Stimulated activated CD8-positive, alpha-beta memory T cell treated with anti-CD3 and anti-CD28 coated beads, Interleukin-12 subunit alpha, Interleukin-12 subunit beta, amount 100 ng/mL, for 1 hour (primary cell): ENCODE measurements at places on chromosomes 2 and 18.

- DNase-seq, result no peak
Observed at GRCh38 chr2:174761837-174762236, 2.4 kb downstream of the CHRNA1 start.

GRCh38 chr2:233152541-233152940, 92.4 kb downstream of the INPP5D start:
- DNase-seq, result no peak

DNA sequence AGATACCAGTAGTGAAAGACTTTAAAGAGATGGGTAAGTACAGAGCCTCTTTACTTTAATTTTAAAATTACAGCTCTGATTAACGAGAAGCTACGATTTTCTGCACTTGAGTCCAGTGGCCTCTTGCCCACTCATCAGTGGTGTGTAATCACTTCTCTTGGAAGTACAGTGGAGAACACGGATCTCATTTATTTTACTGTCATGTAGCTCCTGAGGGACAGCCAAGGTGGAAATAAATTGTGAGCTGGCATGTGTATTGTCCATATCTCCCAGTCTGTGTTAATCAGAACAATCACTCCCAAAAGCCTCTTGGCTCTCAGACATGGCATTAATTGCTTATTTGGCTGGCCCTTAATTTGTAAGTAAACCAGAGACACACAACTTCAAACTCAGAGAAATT, 69.4 kb downstream of the LOXHD1 start:
- DNase-seq, result no peak

DNA sequence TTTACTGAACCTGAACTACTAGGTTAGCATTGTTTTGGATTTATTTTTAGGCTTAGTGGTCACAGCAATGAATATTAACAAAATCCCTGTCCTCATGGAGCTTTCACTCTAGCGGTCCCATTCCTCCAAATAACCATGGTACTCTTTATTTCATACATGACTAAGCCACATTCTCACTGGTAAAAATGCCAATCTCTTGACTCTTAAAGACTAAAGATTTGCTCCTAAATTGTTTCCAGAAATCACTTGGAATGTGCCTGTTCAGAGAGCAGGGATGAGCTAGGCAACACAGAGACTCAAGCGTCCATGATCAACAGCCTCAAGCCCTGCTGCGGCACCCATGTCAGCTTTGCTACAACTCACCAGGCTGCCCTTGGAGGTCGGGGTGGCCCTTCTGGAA, 13.5 kb downstream of the LMAN1 start:
- no peak for DNase-seq

- no peak for DNase-seq
Observed at GRCh38 chr2:237720957-237721356, 77.6 kb upstream of the RBM44 start.

DNA sequence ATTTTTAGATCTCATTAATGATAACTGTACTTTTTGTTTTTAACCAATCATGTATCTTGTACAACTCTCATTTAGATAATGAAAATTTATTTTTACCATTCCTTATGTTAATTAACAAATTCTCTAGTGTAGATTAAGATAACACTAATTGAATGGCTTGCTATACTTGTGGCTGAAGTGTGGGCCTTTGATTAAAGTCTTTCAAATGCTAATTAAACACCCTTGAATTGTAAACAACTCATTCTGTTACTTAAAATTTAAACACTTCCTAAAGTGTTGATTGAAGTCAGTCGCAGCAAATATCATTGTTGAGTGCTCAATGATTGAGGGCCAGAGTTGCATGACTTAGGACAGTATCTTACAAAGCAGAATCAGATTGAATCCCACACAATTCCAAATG, 109.8 kb upstream of the GULP1 start:
- no peak for DNase-seq

DNA sequence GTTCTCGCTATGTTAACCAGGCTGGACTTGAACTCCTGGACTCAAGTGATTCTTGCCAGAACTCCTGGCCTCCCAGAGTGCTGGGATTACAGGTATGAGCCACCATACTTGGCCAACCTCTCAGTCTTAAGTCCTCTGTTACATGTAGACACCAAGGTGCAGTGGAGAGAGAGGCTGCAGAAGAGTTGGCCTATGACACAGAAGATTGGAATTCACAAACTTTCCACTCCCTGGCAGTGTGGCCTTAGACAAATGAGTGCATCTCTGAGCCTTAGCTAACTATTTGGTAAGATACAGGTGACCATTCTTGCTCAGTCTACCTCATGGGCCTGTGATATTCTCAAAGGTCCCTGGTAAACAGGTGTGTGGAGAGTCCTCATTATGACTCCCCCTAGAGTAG, 159.7 kb downstream of the MYCN start:
- no peak for DNase-seq

DNA sequence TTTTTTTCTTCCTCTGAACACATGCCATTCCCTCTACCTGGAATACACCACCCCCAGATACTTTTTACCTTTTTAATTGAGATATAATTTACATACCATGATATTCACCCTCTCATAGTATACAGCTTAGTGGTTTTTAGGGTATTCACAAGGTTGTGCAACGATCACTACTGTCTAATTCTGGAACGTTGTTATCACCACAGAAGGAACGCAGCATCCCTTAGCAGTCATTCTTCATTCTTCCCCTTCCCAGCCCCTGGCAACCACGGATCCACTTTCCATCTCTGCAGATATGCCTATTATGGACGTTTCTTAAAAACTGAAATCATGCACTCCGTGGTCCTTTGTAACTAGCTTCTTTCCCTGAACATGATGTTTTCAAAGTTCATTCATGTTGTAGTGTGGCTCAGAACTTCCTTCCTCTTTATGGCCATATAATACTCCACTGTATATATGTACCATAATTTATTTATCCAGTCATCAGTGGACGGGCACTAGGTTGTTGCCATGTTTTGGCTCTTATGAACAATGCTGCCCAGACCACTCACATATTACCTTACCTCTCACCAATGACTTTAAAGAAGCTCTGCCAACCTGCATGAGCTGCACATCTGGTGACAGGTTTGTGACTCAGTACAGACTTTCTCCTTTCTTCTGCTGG, 168.9 kb downstream of the CTIF start:
- no peak for DNase-seq

DNA sequence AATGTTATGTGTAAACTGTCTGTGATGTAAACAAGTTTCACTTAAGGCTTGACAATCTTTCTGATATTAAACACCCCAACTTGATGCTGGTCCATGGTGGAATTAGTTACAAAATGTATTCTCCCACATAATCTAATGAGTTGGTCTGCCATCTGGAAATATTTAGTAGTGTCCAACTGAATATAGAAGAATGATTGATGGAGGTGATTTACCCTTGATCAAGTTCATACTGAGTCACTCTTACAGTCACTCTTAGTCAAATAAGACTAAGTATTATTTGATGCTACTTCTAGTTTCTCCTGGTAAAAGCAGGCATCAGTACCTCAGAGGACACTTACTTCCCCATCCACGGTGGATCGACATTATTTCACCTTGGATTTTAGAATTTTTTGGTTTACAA, 198.1 kb downstream of the SATB2 start:
- no peak for DNase-seq
